ENCODE measurements at places on chromosomes 16 and 17.

GRCh38 chr16:77374384-77374783 lies 60.5 kb downstream of the ADAMTS18 start:
- no peak for DNase-seq

DNA sequence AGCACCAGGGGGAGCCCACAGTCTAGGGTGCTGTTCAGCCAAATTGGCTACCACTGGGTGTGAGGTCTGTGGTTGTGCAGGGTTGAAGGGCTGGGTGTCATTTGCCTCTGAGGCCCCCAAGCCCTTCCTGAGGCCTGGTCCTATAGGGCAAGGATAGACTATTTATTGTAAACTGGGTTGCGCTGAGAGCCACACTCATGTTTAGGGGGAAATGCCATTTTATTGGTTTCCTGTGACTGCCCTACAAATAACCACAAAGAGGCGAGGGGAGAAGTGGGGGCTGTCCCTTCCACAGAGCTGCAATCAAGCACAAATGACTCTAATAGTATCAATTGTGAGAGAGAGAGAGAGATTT lies 3.6 kb upstream of the ZCCHC14 start:
- DNase-seq = no peak

GRCh38 chr17:15431196-15431595 lies 36.2 kb downstream of the CDRT4 start:
- no peak for DNase-seq

- peak; percentile 85 for DNase-seq
Observed at GRCh38 chr17:1720856-1721386, 3.6 kb upstream of the WDR81 start.

DNA sequence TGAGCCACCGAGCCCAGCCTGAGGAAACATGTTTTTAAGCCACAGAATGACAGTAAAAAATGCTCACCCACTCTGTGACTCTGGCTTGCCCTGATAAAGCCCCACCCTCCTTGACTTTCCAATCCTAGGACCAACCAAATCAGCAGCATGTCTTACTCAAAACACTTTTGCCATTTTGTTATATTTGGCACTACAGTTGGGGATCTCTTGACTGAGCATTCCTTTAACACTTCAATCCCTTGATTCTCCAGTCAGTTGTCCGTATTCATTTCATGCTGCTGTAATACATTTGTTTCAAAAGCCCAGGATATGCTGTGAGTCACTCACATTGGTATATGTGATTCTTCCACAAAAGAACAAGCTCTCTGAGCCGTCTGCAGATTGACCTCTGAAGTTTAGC lies 8.2 kb downstream of the MYH3 start:
- DNase-seq = peak; percentile 48

- DNase-seq = no peak
Observed at GRCh38 chr16:2150418-2151187, 2.2 kb downstream of the RAB26 start.

GRCh38 chr16:88462396-88462795 lies 9.3 kb downstream of the ZFPM1 start:
- DNase-seq = no peak

DNA sequence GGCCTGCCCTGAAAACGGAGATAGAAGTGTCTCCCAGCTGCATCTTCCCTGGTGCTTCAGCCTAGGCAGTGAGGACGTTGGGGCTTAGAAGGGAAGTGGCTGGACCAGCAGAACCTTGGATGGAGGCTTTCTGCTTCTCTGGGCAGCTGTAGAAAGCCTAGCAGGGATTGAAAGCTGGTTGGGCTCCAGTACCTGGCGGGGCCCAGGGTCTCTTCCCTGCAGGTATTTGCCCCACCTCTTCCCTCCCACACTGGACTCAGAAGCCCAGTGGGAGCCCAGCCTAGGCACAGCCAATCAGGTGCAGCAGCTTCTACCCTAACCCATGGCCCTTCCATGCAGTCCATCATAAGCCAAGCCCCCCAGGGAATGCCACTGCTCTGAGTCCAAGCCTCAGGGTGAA lies 190.3 kb upstream of the IRX6 start:
- no peak for DNase-seq

All from adipocyte (in vitro differentiated cells).